ENCODE measurements at places on chromosomes 5 and 9. TPM values are rescaled to one million over a fixed set of nuclear protein-coding genes. Genes with fewer than 3 reads are reported as not detected.

The DMRT2 gene
- total RNA-seq, result not detected

DNA sequence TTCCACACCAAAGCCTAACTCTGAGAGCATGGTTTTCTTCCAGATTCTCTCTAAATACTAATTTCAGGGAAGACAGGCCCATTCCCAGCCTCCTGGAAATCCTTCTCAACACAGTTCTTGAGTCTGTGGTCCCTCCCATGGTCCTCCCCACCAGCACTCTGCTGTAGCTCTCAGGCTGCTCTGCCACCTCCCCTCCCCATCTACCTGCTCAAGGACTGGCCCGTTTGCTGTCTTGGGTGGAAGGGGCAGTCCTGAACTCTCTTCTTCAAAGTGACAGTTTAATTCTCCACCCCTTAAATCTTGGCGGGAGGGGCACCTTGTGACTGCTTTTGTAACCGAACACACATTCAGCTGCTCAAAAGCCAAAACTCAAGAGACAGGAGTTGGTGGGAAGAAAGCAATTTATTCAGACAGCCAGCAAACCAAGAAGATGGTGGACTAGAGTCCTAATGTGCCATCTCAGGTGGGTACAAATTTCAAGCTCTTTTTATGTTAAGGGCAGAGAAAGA is 7.6 kb upstream of the LCN15 start:
- no peaks in the 10 kb centered on the region for H3K27me3 ChIP-seq
- no peaks in the 10 kb centered on the region for H3K36me3 ChIP-seq
- no peak overlapping the region for H3K27ac ChIP-seq

- H3K27ac ChIP-seq, result no peak overlapping the region
- no peaks in the 10 kb centered on the region for H3K36me3 ChIP-seq
- H3K4me3 ChIP-seq, result no peak overlapping the region
- no peaks in the 10 kb centered on the region for H3K4me1 ChIP-seq
These were observed 31.8 kb downstream of the SPATA31C2 start for GRCh38 chr9:88106492-88106891.

- H3K4me3 ChIP-seq, result no peak overlapping the region
- no peaks in the 10 kb centered on the region for H3K4me1 ChIP-seq
These were observed 47.6 kb upstream of the MACIR start for GRCh38 chr5:103210952-103211351.

DNA sequence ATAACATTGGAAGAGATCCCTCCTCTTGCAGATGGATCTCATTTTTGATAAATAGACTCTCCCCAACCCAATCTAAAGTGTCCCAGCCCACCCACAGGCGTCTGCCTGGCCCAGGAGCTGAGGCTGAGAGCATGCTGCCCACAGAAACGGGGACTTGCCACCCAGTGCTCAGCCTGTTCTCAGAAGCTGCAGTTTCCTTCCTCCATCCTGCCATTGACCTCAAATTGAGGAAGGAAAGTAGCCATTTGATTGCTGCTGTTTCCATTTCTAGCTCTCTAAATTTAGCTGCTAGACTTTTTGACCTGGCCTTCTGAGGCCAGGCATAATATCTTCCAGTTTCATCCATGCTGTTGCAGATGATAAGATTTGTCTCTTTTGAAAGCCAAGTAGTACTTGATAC is 31.1 kb upstream of the FRMD3 start:
- no peak overlapping the region for H3K4me3 ChIP-seq
- H3K27me3 ChIP-seq, result no peaks in the 10 kb centered on the region
- H3K4me1 ChIP-seq, result no peaks in the 10 kb centered on the region
- no peaks in the 10 kb centered on the region for H3K36me3 ChIP-seq
- H3K27ac ChIP-seq, result no peak overlapping the region

- no peak for DNase-seq
- H3K36me3 ChIP-seq, result no peaks in the 10 kb centered on the region
- no peaks in the 10 kb centered on the region for H3K27me3 ChIP-seq
- H3K27ac ChIP-seq, result no peak overlapping the region
- no peaks in the 10 kb centered on the region for H3K4me1 ChIP-seq
These were observed 47.8 kb downstream of the PTPN3 start for GRCh38 chr9:109450346-109450745.
